Heart left ventricle (tissue), 16 donors: ENCODE measurements at places on chromosomes 12 and 14. TPM values are rescaled to one million over a fixed set of nuclear protein-coding genes. Genes with fewer than 3 reads are reported as not detected.

The RHEBL1 gene
- 1.2 TPM for total RNA-seq

The PZP gene
- total RNA-seq, result 0.37 TPM

The SERPINA12 gene
- total RNA-seq, result not detected

The PSMC1 gene
- total RNA-seq, result 137 TPM

The ZC3H14 gene
- total RNA-seq, result 42.7 TPM

The CISTR gene
- total RNA-seq, result not detected

The CRIP2 gene
- total RNA-seq, result 699 TPM
